Fibroblast of the aortic adventitia (primary cell): ENCODE measurements at places on chromosomes 7 and 10.

- DNase-seq = peak; percentile 95
These were observed 39.2 kb downstream of the XPNPEP1 start for GRCh38 chr10:109883859-109884771.

DNA sequence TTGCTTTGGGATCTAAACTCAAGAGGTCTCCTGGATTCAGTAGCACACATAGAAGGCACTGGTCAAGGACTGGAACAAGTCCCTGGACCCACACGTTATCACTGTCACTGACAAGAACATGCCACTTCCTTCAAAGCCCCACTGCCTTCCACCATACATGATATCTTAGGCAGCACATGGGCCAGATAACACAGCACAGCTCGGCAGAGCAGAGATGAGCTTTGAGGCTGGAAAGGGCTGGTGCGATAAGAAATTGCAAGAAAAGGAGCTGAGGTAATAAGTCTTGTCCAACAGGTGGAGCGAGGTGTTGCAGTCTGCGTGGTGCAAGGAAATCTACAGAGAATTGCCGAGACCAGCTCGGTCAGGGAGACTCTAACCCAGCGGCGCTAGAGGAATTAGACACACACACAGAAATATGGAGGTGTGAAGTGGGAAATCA, 139.8 kb upstream of the CDK13 start:
- no peak for DNase-seq

DNA sequence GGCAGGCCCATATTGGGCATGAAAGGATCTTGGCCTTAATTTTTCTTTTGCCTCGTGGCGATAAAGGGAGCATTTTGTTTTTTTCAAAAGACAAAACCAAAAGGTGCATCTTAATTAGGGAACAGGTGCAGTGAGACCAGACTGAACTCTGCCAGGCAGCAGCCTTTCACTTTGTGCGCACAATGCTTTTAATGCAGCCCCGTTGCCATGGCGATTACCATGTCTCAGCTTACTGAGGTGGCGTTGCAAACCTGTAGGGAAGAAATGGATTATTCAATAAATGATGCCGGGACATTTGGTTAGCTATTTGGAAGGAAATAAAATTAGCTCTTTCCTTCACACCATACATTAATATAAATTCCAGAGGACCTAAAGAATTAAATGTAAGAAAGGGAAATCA, 61.9 kb downstream of the MYL10 start:
- no peak for DNase-seq

GRCh38 chr10:9635691-9636090, 1382.0 kb upstream of the CELF2 start:
- no peak for DNase-seq

DNA sequence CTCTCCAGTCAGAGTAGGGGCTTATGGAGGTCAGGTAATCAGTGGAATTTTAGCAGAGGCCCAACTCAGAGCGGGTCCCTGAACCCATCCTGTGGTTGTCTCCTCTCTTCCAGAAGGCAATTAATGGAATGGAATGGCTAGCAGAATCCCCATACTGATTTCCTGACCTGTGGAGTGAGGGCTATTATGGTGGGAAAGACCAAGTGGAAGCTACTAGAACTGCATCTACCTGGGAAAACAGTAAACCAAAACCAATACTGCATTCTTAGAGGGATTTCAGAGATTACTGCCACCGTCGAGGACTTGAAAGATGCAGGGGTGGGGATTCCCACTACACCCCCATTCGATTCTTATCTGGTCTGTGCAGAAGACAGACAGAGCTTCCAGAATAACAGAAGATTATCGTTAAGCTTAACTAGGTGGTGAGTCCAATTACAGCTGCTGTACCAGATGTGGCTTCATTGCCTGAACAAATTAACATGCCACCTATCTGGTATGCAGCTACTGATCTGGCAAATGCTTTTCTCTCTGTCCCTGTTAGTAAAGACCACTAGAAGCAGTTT, 73.2 kb downstream of the LMBR1 start:
- DNase-seq = no peak

DNA sequence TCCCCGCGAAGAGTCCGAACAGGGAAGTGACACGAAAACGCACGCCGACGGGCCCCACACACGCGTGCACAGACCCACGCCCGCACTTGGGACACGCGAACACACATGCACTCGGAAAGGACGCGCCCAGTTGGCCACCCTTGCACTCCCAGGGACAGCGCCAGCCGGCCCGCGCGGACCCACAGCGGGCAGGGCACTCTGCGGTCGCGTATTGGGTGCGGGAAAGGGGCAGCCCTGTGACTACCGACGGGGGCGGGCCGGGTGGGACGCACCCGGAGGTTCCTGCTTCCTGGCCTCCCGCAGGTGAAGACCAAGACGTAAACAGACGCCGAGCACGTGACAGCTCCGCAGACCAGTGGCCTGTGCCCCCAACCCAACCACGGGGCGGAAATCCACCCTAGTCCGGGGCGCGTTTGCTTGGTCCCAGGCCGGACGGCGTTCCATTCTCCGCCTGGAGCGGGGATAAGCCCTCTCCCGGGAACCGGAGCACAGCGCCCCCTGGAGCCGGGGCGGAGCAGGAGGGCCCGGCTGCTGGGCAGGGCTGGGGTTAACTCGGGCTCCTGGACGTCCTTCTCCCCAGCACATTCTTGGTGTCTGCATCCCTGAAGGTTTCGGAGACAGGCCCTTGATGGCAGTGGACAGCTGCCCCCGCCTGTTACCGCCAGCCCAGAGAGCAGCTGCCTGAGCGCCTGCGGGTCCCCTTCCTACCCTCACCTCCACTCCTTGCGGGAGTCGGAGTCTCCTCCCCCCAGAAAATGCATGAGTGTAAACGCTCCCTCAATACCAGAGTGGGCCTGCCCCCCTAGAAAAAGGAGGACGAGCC, 2.0 kb upstream of the LZTS2 start:
- peak; percentile 75 for DNase-seq

GRCh38 chr10:73785721-73786511, 510 bp downstream of the ZSWIM8 start:
- peak; percentile 39 for DNase-seq

DNA sequence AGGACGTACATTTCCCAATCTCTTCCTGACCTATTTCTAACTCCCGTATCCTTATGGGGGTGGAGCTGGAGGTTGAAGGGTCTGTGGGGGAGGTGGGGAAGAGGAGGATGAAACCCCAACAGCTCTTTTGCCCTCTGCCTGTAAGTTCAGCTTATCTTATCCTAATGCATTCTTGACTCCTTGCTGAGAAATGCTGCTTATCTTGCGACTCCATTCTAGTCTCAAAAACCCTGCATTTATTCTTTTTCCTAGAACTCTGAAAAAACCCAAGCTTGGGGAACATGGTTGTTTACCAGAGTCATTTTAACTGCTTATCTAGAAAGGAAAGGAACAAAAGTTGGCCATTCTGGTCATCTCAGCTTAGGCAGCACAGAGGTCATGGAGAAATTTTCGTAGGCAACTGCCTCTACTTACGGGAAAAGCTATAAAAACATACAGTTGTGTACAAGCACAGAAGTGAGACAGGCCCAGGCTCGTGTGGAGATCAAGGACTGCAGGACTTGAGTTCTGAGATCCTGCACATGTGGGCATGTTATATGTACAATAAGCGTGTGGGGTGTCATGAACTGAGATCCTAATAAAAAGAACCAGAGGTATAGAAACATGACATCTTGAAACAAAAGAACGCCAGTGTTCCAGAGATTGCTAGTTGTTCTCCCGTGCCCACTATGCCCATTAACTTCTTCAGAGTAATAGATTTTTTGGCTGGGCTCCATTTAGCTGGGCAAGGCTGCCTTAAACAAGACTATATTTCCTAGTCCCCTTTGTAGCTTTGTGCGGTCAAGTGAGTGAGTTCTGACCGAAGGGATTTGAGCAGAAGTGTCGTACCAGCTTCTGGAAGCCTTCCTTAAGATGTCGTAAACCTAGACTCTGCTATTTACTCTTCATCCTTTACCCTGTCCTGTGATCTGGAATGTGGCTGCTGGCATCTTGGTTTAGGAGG, 9.6 kb downstream of the INMT start:
- DNase-seq = peak; percentile 77

- peak; percentile 45 for DNase-seq
These were observed 464.8 kb downstream of the SEMA3D start for GRCh38 chr7:84722086-84722485.

DNA sequence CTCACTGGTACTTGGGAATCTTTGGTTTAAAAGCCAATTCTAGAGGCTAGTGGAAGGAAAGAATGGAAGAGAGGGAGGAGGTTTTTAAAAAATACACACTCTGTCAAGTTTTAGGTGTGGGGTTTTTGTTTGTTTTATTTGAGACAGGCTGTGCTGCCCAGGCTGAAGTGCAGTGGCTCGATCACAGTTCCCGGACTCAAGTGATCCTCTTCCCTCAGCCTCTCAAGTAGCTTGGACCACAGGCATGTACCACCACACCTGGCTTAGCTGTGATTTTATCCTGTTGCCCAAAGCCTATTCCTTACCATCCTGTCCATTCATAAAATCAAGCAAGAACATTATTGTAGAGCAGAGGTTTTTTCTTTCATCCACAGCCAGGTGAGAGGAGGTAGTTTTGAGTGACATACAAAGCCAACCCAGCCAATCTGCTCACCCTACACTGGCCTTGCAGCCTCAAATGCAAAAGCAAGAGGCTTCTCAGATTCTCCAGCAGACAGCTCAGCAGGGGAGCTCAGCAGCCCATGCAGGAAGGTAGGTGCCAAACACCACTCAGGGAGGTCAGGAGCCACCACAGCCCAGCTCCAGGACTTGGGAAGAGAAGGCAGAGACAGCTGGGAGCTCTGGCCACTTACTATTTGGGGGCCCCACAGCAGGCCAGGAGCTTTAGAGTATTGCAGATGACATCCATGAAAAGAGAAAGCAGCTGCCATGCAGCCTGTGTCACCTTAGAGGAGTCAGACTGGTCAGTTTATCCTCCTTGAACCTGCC, 65.8 kb downstream of the TMEM209 start:
- DNase-seq = no peak

DNA sequence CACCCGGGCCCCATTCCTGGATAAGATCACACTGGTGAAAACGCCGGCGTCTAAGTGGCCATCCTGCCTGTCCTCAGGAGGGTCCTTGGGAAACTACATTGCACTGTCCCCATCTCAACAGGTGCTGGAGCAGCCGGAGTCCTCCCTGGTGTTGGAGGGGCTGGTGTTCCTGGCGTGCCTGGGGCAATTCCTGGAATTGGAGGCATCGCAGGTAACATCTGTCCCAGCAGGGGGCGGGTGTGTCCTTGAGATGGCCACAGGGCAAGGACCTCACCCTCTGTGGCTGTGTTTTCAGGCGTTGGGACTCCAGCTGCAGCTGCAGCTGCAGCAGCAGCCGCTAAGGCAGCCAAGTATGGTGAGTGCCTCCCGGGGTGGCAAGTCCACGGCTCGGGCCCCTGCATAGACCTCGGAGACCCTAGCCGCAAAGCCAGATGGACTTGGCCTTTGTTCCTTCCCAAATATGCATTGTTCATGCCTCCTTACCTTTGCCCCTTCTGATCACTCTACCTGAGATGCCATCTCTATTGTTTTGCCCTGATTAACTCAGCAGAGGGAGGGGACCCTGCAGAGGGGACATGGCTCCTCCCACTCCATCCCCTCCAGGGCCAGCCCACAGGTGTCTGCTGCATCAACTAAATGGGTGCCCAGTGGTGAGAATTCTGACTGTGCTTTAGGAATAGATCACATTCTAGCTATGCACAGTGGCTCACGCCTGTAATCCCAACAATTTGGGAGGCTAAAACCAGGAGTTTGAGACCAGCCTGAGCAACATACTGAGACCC, 23.8 kb downstream of the ELN start:
- DNase-seq = no peak

DNA sequence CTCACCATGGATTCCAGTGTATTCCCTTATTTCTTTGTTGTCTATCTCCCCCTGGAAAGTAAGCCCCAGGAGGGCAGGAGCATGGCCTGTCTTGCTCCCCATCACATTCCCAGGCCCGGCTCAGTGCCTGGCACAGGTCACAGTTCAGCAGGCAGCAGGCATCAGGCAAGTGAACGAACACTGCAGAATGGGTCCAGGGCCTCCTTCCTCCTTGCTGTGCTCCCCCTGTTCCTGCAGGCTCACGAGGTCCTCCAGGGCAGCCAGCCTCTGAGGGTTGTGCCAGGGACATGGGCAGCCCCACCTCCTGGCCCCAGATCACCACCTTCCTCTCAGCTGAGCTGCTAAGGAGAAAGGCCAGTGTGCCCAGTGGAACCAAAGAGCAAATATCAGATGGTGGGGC, 41.8 kb downstream of the PDLIM1 start:
- no peak for DNase-seq

GRCh38 chr7:135748770-135749169, at the start of gene FAM180A:
FAM180A (minus strand) TSS chr7:135748813; CDS start chr7:135748580, 233 bp downstream.
- peak; percentile 97 for DNase-seq

GRCh38 chr7:6197801-6198551, 74.4 kb downstream of the CYTH3 start:
- no peak for DNase-seq

DNA sequence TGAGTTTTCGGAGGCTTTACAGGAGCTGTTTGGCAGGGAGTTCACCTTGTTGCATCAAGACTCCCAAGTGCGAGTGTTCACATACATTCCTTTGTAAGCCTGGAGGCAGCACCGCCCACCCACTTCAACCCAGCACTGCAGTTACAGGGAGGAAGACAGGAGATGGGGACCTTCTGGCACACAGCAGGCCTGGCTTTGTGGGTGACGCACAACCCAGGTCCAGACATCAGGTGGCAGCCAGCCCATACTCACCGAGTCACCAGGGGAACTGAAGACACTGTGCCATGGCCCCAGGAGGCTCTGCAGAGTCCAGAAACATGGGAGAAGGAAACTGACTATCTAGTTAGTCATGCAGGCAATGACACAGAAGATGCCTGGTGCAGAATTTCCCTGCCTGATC, 305.9 kb upstream of the RNF32 start:
- DNase-seq = no peak

DNA sequence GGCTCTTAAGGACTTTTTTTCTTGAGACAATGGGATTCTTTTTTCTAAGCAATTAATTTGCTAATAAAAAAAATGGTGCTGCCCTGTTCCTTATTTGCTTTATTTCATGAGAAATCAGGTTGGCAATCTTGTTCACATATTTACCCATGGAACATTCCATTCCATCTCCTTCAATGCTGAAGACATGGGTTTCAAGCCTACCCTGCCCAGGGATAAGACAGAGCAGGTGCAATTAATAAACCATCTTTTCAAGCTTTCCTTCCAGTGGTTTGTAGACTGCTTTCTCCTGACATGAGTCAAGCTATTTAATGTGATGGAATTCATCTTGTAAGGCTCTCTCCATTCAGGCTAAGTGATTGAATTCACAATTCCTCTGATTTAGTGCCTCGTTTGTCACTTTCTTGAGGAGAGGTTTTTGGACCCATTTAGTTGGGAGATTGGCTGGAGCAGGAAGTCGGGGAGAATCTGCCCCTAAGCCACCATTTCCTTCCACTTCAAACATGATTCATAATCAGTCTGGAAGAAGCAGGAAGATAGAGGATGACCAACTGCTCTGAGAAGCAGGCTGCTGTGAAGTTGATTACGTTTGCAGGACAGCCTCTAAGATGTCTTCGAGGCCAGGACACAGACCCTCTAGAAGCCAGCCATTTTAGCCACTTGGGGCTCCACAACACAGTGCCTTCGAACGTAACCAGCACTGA, 552.4 kb upstream of the GALNT17 start:
- no peak for DNase-seq
